Stimulated activated CD4-positive, alpha-beta T cell treated with anti-CD3 and anti-CD28 coated beads, Interleukin-1b, Interleukin-23, amount 100 ng/mL, for 1 hour (primary cell): ENCODE measurements at places on chromosomes 16 and 17.

- no peak for DNase-seq
Observed at GRCh38 chr16:67736858-67737257, 17.7 kb upstream of the GFOD2 start.

GRCh38 chr17:78667091-78667490 lies 89.9 kb upstream of the DNAH17 start:
- DNase-seq: no peak

DNA sequence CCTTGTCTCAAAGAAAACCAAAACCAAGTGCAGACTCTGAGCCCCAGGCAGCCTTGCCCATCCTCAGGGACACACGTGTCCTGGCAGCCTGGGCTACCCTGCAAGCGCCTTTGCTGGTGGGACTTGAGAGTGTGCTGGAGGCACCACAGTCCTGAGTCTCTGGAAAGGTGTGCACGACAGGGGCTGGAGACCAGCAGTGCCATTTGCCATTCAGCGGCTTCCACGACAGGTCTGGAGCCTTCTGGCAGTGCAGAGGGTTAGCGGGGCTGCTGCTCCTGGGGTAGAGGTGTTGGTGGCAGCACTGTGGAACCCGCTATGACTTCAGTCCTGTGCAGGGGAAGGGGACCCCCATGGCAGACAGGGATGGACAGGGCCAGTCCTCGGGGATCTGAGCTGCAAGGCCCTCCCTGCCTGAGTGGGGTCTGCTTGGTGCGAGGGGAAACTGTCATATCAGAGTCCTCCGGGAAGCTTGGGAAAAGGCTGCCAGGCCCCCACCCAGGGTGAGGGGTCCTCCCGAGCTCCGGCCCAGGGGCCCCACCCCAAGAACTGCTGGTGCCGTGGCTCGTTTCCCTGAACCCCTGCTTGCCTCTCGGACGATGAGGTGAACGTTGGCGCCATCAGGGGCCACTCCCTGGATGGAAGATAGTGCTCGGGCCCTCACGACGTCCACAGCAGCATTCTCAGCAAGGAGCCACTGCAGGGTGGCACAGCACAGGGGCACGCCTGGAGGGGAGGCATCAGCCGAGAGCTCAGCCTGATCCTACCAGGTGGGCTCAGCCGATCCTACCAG lies 6.8 kb downstream of the FAAP100 start:
- no peak for DNase-seq

- no peak for DNase-seq
Observed at GRCh38 chr17:47641202-47641601, 8.5 kb upstream of the KPNB1 start.

DNA sequence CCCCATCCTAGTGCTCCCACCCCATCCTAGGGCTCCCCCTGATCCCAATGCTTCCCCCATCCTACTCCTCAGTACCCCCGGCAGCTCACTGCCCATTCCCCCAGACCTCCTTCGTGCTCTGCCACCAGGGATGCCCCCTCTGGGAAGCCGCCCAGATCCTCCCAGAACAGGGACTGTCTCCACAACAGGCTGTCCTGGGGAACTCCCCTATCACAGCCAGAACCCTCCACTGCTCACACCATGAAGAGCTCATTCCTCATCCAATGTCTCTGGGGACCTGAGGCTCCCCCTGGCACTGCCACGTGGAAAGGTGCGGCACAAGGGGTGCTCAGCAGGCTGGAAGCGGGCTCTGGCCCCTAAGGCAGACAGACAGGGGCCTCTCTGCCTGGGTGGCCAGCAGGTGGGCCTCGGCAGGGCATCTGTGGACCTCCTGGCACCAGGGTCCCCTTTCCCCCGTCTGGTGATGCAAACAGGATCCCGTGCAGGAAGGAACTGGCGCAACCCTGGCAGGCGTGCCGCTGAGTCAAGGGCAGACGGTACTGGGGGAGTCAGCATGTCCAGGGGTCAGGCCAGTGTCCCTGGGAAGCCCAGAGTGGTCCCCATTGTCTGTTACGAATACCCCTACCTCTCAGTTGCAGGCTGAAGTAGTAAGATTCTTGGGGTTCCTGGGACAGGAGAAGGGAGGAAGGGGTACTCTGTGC lies 14.8 kb upstream of the PVALEF start:
- DNase-seq: no peak
